ENCODE measurements at places on chromosomes 1 and 21.

DNA sequence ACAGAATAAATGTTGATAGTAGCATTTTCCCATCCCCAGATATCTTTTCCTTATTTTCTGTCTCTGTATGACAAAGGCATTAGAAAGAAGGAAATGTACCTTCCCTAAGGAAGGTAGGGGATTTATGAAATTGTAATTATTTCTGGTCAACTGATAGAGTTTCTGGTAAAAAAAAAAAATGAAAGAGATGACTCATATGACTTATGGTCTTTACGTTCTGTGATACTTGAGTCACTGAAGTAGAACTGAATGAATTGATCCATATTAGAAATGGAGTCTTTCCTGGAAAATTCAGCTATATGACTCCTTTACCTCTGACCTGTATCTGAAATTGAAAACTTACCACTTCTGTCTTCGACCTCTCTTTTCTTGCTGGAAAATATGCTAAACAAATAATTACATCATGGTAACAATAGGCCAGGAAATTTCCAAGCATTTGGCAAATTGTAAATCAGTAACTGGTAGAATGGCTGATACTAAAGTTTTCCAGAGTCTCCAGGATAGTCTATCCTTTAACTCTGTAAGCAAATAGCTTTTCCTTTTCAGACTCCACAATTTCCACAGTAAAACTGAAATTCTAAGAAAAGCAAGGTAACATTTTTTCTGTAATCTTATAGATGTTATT lies 364.3 kb upstream of the PTBP2 start:
- DNase-seq: no peak

- DNase-seq: no peak
These were observed 45.4 kb upstream of the USP1 start for GRCh38 chr1:62391369-62391971.

- DNase-seq: no peak
These were observed 68.9 kb downstream of the ATF6 start for GRCh38 chr1:161834967-161835550.

- DNase-seq: no peak
These were observed 93.0 kb upstream of the TENT5C start for GRCh38 chr1:117512728-117513321.
